ENCODE measurements at places on chromosomes 1 and 21. TPM values are rescaled to one million over a fixed set of nuclear protein-coding genes. Genes with fewer than 3 reads are reported as not detected.

DNA sequence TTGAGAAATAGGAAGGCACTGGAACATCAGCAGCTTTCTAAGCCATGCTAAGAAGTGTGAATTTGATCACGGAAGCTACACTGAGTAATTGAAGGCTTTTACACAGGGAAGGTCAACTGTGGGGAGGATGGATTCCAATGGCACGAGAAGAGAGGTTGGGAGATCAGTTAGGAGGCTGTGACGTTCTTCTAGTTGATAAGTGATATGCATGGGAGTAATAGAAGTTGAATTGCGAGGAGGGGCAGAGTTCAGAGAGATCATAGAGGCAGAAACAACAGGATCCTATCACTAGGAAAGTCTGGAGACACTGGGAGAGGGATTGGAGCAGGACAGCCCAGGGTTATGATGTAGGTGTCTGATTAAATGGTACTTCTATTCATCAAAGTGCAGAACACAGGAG lies 16.2 kb downstream of the LMOD1 start:
- no peak overlapping the region for H3K27ac ChIP-seq
- no peak for DNase-seq
- H3K27me3 ChIP-seq, result peaks cover 15% of the 10 kb centered on the region
- H3K4me1 ChIP-seq, result no peaks in the 10 kb centered on the region
- H3K4me3 ChIP-seq, result no peak overlapping the region
- H3K36me3 ChIP-seq, result no peaks in the 10 kb centered on the region

DNA sequence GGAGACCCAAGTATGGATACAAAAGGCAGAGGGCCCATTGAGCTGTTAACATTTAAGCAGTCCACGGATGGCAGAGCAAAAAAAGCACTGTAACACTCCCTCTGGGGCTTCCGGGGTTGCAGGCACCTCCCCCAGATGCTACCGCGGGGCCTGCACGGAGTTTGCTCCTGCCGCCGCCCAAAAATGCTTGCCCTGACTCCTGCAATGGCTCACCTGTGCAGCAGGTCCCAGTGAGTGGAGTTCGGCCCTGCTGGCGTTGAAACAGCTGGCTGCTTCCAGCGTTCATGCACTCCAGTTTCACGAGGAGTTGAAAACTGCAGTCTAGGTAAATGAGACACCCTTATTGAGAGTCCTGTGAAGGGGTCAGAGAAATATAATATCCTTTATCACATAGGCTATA lies 832.8 kb downstream of the NCAM2 start:
- H3K4me3 ChIP-seq, result no peak overlapping the region
- no peak overlapping the region for H3K27ac ChIP-seq
- no peaks in the 10 kb centered on the region for H3K27me3 ChIP-seq
- no peak for DNase-seq

KIF17 gene
- total RNA-seq, result not detected

MPL gene
- total RNA-seq, result not detected

Data from naive thymus-derived CD8-positive, alpha-beta T cell (primary cell).